ENCODE measurements at places on chromosomes 2 and 18. TPM values are rescaled to one million over a fixed set of nuclear protein-coding genes. Genes with fewer than 3 reads are reported as not detected.
A peak's percentile ranks its signal among the peaks of the same experiment; 100 is the strongest.

DNA sequence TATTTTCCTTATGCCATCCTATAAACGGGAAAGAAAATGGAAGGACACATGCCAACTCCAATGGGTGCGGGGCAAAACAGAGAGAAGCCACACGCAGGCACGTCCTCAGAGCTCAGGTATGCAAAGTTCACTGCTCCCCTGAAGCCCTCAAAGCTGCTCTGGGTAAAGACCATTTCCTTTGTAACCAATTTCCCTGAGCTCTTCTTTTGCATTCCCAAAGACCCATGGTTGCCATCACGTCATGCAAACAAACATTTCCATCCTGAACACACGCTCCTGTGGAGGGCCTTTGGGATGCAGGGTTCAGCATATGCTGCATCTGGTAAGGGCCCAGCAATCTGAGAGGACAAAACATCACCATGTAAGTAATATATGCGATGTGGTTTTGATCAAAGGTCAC, 69.4 kb downstream of the EMILIN2 start:
- H3K36me3 ChIP-seq = peaks cover 4% of the 10 kb centered on the region
- no peak for DNase-seq
- H3K4me1 ChIP-seq = no peaks in the 10 kb centered on the region
- no peak overlapping the region for H3K27ac ChIP-seq
- H3K4me3 ChIP-seq = no peak overlapping the region

The TCF4 gene
- total RNA-seq = 0.74 TPM

DNA sequence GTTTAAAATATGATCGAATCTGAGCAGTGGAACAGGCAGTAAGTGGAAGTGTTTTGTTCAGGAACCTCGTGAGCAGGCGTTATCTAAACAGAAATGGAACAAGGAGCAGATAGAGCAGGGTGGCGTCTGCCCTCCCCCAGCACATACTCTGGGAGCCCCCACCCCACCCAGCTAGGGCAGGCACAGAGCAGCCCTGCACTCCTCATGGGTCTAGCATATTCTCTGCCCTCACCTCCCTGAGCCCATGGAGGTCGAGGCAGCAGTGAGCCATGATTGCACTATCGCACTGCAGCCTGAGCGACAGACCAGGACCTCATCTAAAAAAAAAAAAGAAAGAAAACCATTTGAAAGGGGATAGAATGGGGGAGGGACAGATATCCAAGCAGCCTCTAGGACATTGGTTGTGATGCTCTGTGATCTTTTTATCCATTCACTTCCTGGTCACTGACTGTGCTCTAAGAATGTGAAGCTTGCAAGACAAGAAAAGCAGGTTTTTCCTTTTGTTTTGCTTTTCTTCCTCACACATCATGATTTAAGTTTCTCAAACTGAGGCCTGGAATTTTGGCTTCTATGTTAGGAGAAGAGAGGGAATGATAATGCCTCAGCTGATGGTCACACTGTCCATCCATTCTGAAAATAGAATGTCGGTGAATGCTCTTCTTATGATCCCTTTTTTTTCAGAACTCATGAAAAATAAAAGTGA, 3.1 kb downstream of the MLPH start:
- H3K4me3 ChIP-seq = peak overlapping the region; percentile 70
- DNase-seq = peak; percentile 100
- peak overlapping the region; percentile 99 for H3K27ac ChIP-seq
- H3K4me1 ChIP-seq = peaks cover 61% of the 10 kb centered on the region
- H3K36me3 ChIP-seq = peaks cover 49% of the 10 kb centered on the region
- no peaks in the 10 kb centered on the region for H3K27me3 ChIP-seq

DNA sequence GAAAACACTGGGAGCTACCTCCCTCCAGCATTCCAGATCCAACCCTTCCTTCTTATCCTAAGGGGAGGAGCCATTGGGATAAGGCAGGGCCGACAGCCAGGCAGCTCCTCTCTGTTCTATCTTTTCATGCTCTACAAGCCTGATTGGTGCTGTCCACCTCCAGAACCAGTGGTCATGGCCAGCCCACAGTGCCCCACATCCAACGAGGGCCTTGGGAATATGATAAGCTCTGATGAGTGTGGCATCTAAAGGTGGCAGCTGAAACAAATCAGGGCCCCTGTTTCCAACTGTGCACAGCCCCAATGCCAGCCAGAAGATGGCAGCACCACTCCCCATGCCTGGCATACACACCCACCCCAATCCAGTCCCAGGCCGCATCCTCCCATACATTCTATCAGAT, 329.3 kb downstream of the C1D start:
- peak; percentile 28 for DNase-seq
- H3K4me1 ChIP-seq = no peaks in the 10 kb centered on the region
- H3K4me3 ChIP-seq = no peak overlapping the region
- H3K27me3 ChIP-seq = peaks cover 15% of the 10 kb centered on the region
- no peaks in the 10 kb centered on the region for H3K36me3 ChIP-seq

The APOB gene
- total RNA-seq = not detected

The EDAR gene
- not detected for total RNA-seq

The NT5C1B gene
- total RNA-seq = not detected
